AG08395 (cell line): ENCODE measurements at places on chromosomes 2 and 18.

DNA sequence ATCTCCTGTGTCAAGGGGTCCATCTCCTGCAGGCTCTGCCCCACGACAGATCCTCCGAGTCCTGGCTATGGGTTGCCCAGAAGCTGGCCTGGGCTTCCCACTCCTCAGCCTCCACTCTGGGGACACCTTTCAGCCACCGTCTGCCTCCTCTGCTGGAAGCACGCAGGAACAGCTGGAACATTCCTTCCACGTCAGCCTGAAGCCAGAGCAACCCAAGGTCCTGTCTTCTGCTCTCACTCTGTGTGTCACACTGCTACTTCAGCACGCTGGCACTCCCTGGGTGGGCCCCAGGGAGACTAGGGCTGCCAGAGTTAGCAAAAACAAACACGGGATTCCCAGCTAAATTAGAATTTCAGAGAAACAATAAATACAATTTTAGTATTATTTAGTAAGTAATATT lies 148.8 kb downstream of the HRH4 start:
- DNase-seq = peak; percentile 22

GRCh38 chr2:23460993-23461392 lies 76.0 kb downstream of the KLHL29 start:
- no peak for DNase-seq

DNA sequence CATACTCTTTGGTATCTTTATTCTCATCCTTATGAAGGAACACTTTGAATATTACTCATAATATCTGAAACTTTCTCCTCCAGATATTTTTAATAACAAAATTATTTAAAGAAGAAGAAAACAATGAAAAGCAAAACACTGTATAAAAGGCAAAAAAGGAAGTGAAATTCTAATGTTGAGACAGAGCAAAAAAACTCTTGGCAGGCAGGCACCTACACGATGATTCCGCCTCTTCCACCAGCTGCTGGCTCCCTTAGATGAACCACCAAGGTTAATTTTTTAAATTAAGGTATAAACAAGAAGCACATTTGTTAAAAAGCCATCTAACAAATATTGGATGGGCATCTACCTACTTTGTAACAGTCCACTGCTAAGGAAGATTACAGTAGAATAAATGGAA lies 434.7 kb downstream of the EPHA4 start:
- no peak for DNase-seq

DNA sequence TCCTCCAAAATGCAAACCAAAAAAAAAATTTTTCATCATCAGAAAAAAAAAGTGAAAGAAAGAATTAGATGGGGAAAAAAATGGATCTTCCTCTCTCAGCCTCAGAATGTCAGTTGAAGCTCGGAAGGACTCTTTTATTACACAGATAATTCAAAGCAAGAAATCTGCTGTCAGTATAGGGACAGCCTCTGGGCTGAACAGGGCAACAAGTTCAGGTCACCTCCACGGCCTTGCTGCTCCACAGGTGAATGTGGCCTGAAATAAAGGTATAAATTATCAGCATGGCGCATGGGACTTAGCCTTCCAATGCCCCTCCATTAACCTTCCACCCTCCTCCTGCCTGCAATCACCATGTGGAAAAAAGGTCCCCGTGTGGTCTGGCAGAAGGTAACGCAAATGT lies 316.8 kb upstream of the POU3F3 start:
- no peak for DNase-seq

- no peak for DNase-seq
Observed at GRCh38 chr2:241798081-241798630, 10.8 kb upstream of the NEU4 start.

- DNase-seq = no peak
Observed at GRCh38 chr2:70608373-70608772, 54.7 kb upstream of the TGFA start.

DNA sequence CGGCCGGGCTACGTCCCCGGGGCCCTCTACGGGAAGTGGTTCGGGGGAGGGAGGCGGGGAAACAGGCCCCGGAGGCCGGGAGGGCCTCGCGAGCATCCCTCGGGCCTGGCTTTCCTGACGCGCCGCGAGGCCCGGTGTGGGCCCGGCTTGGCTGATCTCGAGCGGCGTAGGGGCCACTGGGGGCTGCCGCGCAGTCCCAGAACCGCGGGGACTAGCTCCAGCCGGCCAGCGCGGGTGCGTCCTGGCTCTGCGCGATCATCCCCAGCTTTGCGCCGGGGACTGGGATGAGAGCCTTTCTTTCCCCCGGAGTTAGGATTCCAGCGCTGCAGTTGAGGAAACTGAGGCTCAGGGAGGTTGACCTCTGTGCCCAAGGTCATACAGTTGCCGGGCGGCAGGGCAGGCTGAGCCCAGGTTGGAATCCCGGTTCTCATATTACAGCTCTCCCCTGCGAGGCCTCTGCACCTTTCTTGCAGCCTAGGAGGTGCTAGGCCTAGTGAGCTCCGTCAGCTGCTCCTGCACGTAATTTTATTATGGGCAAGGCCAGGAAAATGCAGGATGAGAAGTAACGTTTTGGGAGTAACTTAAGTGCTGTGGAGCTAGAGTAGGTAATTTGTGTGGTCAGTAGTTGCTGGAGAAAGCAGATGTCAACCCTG lies 501 bp downstream of the LPIN1 start:
- DNase-seq = no peak

DNA sequence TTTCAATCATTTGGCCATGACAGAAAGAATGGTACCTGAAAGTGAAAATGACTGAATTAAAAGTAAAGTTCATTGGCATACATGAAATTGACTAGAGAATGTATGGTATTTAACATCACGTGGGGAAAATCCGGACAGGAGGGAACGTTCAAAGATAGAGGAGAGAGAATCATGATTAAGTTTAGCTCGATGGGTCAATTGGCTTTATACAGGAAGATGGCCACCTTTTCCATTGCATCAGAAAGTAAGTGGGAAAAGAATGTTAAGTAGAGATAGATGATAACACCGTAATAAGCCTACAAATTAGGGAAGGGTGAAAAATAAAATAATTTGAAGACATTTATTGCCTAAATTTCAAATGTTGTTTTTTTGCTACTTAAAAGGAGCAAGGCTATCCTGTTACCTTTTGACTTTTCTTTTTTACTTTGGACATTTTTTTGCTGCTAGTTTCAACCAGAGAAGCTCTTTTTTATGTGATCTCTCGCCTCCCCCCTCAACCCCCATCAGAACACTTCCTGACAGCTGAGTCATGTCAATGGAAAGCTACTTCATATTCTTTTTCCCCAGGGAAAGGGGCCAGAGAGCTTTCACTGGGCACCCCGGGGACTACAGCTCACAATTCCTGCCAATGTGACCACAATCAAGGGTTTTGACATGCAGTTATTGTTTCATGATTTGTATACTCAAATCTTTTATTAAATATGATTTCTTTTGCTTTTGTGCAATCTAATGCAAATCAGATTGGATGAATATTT lies 767 bp upstream of the CCDC102B start:
- peak; percentile 57 for DNase-seq

DNA sequence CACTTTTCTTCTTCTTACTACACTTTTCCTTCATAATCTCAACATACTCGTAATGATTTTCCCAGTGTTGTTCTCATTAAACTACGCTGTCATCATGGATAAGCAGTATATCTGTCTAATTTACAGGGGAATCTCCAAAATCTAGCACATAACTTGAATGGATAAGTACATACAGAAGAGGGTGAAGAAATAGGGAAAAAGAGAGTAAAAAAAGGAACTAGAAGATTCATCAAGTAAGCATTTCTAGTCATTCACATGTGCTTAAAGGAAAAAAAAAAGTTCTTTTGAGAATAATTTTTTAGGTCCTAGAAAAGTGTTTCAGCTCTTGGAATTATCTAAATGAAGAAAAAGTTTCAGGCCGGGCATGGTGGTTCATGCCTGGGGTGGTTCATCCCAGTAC lies 51.6 kb downstream of the SRBD1 start:
- DNase-seq = no peak

DNA sequence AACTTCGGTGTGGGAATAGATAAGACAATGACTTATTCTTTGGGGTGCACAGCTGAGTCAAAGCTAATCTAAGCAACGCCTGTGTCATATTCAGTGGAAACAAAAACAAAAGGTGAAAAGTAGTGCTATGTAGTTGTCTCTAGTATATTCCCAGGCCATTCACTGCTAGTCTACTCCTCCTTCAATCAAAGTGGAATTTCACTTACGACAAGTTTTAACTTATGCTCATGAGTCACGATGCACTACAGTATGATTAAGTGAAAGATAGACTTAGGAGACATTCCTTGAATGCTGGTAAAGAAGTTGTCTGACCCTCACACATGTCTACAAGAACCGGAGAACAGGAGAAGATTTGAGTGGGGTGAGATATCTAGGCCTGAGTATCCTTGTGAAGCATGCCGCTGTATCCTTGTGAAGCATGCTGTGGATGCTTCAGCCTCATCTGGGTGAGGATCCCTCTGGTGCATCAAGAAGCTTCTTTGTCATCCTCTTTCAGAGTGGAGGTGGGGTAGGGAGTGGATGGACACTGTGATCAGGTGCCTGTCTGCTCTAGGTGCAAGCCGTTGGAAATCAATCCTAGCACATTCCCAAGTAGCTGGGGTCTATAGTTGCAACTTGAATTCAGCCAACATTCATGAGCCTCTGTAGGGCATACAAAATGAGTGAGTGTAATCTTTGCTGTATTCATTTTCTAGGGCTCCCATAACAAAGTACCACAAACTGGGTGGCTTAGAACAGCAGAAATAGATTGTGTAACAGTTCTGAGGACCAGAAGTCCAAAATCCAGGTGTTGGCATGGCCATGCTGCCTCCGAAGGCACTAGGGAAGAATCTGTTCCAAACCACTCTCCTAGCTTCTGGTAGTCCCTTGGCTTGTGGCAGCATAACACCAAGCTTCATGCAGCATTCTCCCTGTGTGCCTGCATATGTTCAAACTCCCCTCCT lies 173.5 kb upstream of the FN1 start:
- DNase-seq = no peak

DNA sequence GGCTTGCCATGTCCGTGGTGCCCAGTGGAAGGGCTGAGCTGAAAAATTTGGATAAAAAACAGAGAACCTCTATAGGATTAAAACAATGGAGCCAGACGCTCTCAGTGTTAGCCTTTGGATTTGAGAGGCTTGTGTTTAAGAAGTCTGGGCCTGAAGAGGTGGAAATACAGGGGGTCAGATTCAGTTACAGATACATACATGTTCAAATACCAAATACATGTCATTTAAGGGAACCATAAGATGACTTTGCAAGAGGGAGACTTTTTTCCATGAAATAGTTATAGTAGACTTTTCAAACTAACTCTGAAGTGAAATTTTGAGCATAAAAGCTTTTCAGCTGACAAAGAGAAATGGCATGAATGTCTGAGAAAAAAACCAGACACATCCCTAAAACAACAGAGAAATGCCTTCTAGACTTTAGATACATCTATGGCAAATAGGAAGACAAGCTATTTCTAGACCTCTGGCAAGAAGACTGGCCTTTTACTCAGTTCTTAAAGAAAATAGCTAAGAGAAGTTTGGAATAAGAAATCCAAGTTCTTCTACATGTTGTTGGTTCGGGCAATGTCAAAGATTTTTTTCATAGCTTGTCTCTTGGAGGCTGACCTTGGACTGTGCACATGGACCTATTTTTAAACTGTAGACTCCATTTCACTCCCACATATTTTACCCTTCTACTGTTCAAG lies 112.9 kb downstream of the LTBP1 start:
- DNase-seq = no peak

- DNase-seq = peak; percentile 21
Observed at GRCh38 chr2:29016504-29016903, 35.4 kb downstream of the TOGARAM2 start.

DNA sequence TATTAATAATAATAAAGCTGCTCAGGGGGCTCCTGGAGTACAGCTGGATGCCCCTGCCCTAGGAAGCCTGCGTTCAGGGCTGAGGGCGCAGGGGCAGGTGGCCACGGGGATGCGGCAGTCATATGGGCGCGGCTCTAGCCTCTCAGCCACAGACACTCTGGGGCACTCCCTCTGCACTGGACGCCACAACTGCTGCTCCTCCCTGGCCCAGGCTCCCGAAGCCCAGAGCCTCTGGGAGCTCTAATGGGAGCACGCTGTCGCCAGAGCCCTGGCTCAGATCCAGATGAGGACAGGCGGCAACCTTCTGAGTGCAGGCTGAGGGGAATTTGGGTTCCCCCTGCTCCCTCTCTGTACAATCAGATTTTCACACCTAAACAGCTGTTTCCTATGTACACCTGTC lies 93.6 kb downstream of the MTCL1 start:
- peak; percentile 67 for DNase-seq

DNA sequence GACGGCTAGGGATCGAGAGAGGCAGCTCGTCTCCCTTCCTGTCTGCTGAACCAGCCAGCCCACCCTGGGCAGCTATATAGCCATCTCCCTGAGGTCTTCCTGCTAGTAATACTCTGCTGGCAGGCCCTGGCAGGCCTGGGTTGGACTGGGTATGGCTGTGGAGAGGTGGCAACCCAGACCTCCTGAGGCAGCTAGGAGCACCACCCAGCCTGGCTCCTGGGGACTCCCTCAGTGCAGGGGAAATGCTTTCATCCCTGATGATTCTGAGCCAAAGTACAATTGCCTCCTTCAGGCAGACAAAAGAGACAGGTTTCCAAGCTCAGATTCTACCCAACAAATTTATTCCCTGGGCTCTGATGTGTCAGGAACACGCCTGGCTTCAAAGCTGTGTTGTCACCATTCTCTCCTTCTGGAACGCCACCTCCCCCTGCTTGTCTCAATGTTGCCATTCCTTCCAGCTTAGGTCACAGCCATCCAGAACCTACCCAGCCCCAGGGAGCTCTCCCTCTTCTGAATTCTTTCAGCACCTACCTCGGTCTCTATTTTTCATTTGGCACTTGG lies 4.7 kb upstream of the DNAJB2 start:
- peak; percentile 93 for DNase-seq

DNA sequence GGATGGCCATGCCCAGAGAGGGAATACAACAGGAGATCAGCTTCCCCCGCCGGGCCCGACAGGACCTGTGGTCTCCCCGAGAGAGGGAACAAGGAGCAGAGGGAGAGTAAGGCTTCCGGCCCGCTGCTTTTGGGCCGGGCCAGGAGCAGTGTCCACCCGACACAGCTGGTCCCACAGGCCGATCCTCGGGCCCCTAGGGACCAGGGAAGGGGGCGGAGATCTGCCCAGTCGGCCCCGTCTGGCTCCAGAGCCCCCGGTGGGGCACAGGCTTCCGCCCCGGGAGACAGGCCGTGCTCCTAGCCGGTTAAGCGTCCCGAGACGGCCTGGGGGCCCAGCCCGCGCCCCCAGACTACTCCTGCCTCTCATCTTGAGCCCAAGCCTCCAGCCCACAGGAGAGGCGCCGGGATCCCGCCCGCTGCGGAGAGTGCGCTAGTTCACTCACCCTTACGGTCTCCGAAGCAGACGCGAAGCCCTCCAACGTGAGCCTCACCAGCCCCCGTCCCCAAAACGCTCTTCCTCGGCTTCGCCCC lies at the start of gene MCFD2:
MCFD2 (minus strand) TSS at position 526 of the 530 bp plus-strand sequence. CDS start 6,635 bp downstream, outside the sequence.
- DNase-seq = peak; percentile 51

GRCh38 chr2:171405546-171405945 lies 28.2 kb downstream of the METTL8 start:
- no peak for DNase-seq

GRCh38 chr2:101223814-101224231 lies 28.9 kb upstream of the CNOT11 start:
- peak; percentile 87 for DNase-seq
